ENCODE measurements at places on chromosomes 4 and X. TPM values are rescaled to one million over a fixed set of nuclear protein-coding genes. Genes with fewer than 3 reads are reported as not detected.

MMRN1 gene
- total RNA-seq, result 6.8 TPM

ART3 gene
- not detected for total RNA-seq

LGI2 gene
- total RNA-seq, result 0.20 TPM

TMEM156 gene
- 0.16 TPM for total RNA-seq

HSFX2 gene
- total RNA-seq, result not detected
